ENCODE measurements at places on chromosomes 1 and 21. TPM values are rescaled to one million over a fixed set of nuclear protein-coding genes. Genes with fewer than 3 reads are reported as not detected.

C1orf21 gene
- 17.0 TPM for total RNA-seq

GRCh38 chr1:62727656-62728407 is 39.6 kb upstream of the DOCK7 start:
- H3K27ac ChIP-seq = peak overlapping the region; percentile 29
- H3K4me3 ChIP-seq = no peak overlapping the region
- H3K27me3 ChIP-seq = no peaks in the 10 kb centered on the region
- peaks cover 33% of the 10 kb centered on the region for H3K4me1 ChIP-seq
- DNase-seq = peak; percentile 19

DNA sequence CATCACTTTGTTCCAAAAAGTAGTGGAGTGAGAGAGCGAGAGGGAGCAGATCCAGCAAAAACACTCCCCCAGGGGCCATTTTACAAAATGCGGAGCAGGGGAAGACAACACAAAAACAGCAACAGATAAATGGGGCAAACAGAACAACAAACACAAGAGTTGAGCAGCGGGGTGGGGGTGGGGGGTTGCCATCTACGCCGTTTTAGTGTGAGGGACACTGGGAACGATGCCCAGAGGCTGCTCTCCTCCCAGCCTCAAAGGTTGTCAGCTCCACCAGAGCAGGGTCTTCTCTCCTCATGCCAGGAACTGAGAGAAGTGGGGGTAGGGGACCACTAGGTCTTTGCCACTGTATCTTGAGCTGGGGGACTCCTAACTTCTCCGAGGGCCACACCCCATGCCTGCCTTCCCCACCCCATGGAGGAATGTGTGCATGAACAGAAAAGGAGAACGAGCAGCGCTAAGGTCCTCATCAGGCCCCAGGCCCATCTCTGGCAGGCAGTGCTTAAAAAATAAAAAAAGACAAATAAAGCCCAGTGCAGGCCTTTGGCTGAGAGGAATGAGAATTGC is 1.3 kb upstream of the PBXIP1 start:
- peaks cover 35% of the 10 kb centered on the region for H3K4me1 ChIP-seq
- no peak overlapping the region for H3K27ac ChIP-seq
- H3K27me3 ChIP-seq = peaks cover 4% of the 10 kb centered on the region
- H3K36me3 ChIP-seq = peaks cover 16% of the 10 kb centered on the region
- H3K4me3 ChIP-seq = no peak overlapping the region

DNA sequence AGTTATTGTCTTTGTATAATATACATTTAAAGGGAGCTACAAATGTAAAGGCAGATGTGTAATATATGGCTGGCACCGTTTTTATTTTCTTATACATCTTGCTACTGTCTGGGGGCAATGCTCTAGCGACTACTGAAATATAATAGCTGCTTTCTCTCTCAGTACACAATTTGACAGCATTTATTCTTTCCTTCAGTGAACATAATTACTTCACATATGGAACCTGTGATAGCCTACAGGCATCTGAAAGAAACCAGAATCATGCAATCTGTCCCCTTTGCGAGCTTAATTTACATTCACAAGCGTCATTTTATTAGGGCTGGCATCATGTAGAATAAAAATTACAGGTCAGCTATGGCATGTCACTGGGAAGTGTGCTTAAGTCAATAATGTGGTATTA is 557.5 kb upstream of the PTBP2 start:
- H3K27ac ChIP-seq = no peak overlapping the region
- no peaks in the 10 kb centered on the region for H3K27me3 ChIP-seq
- H3K4me1 ChIP-seq = no peaks in the 10 kb centered on the region
- H3K4me3 ChIP-seq = no peak overlapping the region
- no peaks in the 10 kb centered on the region for H3K36me3 ChIP-seq

PPM1J gene
- total RNA-seq = 0.59 TPM

DNA sequence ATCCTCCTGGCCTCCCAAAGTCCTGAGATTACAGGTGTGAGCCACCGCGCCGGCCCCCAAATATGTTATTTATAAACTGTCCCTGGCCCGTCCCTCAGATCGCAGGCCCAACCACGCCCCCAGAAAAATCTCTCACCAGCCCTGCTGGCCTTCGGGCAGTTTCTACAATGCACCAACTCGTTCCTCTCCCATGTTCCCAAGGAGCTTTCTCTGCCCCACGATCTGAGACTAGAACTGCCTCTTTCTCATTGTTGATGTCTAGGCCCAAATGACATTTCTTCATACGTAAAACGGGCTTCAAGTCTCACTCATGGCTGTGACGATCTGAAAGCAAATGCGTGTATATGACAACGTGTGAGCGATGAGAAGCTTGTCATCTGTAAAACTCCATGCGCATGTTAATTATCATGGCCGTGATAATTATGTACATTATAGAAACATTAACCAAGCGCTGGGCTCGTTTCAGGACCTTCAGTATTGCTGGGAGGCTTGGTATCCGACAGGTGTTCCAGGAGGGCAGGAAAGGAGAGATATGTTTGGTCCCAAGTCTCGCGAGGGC is 748 bp upstream of the NIPAL3 start:
- peaks cover 57% of the 10 kb centered on the region for H3K4me1 ChIP-seq
- peaks cover 3% of the 10 kb centered on the region for H3K36me3 ChIP-seq
- no peaks in the 10 kb centered on the region for H3K27me3 ChIP-seq
- H3K4me3 ChIP-seq = peak overlapping the region; percentile 78
- DNase-seq = no peak

GRCh38 chr21:36708286-36709029 is 9.5 kb downstream of the SIM2 start:
- DNase-seq = peak; percentile 85
- H3K27ac ChIP-seq = no peak overlapping the region
- no peak overlapping the region for H3K4me3 ChIP-seq
- H3K27me3 ChIP-seq = peaks cover 27% of the 10 kb centered on the region
